ENCODE measurements at places on chromosomes 2 and 18.

- DNase-seq: no peak
Measured at GRCh38 chr2:213147538-213147937, 3.9 kb downstream of the IKZF2 start.

DNA sequence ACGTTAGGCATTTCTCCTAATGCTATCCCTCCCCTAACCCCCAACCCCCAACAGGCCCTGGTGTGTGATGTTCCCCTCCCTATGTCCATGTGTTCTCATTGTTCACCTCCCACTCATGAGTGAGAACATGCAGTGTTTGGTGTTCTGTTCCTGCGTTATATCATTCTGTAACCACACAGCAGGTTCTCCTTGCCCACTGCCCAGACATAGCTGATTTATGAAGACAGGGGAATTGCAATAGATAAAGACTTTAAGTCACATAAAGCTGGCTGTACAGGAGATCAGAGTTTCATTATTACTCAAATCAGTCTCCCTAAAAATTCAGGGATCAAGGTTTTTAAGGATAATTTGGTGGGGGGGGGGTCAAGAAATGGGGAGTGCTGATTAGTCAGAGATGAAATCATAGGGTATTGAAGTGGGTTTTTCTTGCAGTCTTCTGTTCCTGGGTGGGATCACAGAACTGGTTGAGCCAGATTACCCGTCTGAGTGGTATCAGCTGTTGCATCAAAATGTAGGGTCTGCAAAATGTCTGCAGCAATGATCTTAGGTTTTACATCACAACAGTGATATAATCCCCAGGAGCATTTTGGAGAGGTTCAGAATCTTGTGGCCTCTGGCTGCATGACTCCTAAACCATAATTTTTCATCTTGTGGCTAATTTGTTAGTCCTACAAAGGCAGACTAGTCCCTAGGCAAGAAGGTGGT, 392.1 kb upstream of the KCNJ3 start:
- DNase-seq: no peak

DNA sequence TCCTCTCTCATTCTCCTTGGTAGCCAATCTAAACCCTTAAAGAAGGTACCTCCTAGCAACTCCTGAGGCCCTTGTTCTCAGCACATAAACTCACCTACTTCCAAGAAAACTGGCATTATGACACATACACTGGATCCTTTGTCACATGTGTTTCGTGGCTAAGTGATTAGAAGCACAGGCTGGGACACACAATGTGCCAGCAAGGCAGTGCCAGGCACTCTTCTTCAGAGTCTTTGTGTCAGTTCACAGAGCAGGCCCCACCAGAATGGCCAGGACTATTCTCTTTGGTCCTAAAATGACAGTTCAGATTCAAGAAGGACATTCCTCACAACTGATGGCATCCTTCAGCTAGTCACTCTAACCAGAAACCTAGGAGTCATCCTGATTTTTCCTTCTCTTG, 40.3 kb downstream of the SMC6 start:
- no peak for DNase-seq

- no peak for DNase-seq
Measured at GRCh38 chr18:54774981-54775665, 53.2 kb upstream of the RAB27B start.

GRCh38 chr2:236121546-236121945, 46.6 kb downstream of the GBX2 start:
- no peak for DNase-seq

DNA sequence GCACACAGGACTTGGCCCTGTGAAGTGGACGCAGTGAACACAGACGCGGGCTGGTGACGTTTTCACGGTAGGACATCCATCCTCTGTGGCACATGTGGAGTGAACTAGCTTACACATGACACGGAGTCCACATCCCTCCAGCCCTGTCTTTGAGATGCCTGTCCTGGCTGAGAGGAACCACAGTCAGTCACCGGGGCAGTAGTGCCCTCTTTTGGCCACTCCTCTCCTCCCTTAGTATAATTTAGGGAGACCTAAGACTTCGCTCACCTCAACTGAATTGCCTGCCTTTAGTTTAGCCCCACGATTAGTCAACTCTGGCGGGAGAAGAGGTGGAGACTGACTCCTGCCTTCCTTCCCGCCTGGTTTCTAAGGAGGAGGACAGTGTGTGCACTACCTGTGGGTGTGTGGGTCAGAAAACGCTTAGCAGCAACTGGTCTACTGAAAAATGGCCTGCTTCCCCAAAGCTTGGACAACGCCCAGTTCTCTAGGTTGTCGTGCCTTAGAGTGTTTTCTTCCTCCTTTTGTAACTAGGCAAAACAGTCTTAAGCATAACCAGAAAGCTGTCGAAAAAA, 70.6 kb downstream of the MBP start:
- peak; percentile 61 for DNase-seq
